HCT116 (cell line): ENCODE measurements at places on chromosomes 5 and 9. TPM values are rescaled to one million over a fixed set of nuclear protein-coding genes. Genes with fewer than 3 reads are reported as not detected.

GRCh38 chr5:15646371-15646770 is 146.4 kb downstream of the FBXL7 start:
- H3K27me3 ChIP-seq = no peaks in the 10 kb centered on the region
- no peaks in the 10 kb centered on the region for H3K36me3 ChIP-seq
- H3K4me3 ChIP-seq = no peak overlapping the region

PCDHA2 gene
- not detected for total RNA-seq

DNA sequence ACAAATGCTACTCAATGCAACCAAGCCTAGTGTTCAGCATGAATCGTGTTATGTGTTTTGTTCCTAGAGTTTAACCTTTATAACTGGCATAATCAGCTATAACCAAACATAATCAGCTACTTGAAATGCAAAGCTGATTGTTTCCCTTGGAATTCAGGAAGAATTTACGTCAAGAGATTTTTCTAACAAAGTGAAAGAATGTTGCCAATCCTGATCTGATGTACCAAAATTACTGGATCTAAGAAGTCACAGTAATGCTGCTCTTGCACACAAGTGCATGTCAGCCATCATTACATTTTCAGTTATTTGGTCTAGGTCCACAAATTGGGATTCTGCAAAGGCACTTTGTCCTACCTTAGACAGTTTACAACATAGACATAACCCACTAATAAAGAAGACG is 662.3 kb upstream of the SEMA6A start:
- H3K36me3 ChIP-seq = no peaks in the 10 kb centered on the region
- no peaks in the 10 kb centered on the region for H3K27me3 ChIP-seq
- H3K4me3 ChIP-seq = no peak overlapping the region
- H3K4me1 ChIP-seq = no peaks in the 10 kb centered on the region

- no peak for DNase-seq
- H3K27ac ChIP-seq = no peak overlapping the region
- no peaks in the 10 kb centered on the region for H3K27me3 ChIP-seq
- no peaks in the 10 kb centered on the region for H3K36me3 ChIP-seq
- no peak overlapping the region for H3K4me3 ChIP-seq
These were observed 56.4 kb upstream of the RNF130 start for GRCh38 chr5:180127682-180128670.

GFI1B gene
- 0.20 TPM for total RNA-seq

- no peaks in the 10 kb centered on the region for H3K36me3 ChIP-seq
- H3K4me3 ChIP-seq = no peak overlapping the region
- H3K27me3 ChIP-seq = no peaks in the 10 kb centered on the region
- no peak overlapping the region for H3K27ac ChIP-seq
- no peak for DNase-seq
These were observed 15.6 kb upstream of the CLK4 start for GRCh38 chr5:178642351-178642909.

FOXD4 gene
- 2.8 TPM for total RNA-seq

DNA sequence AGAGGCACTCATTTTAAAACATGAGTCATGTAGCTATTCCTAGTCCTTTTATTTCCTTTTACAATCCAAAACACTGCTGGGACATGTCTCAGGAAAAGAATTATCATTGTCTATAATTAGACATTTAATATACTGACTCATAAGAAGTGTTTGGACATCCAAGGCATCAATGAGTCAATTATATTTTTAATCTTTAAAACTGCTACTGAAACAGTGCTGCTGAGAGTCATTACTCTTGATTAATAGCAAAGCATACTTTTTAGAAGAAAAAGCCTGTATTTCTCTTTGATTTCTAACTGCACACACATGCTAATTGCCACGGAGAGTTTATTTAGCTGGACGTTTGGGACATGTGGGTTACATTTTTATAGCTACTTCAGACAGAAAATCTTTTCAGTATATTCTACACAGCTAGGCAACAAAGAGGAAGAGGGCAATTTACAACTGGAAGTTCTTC is 1249.0 kb upstream of the CDH18 start:
- no peaks in the 10 kb centered on the region for H3K4me1 ChIP-seq
- H3K27me3 ChIP-seq = no peaks in the 10 kb centered on the region
- no peak overlapping the region for H3K4me3 ChIP-seq
- H3K36me3 ChIP-seq = no peaks in the 10 kb centered on the region
- no peak overlapping the region for H3K27ac ChIP-seq
- DNase-seq = no peak

DNA sequence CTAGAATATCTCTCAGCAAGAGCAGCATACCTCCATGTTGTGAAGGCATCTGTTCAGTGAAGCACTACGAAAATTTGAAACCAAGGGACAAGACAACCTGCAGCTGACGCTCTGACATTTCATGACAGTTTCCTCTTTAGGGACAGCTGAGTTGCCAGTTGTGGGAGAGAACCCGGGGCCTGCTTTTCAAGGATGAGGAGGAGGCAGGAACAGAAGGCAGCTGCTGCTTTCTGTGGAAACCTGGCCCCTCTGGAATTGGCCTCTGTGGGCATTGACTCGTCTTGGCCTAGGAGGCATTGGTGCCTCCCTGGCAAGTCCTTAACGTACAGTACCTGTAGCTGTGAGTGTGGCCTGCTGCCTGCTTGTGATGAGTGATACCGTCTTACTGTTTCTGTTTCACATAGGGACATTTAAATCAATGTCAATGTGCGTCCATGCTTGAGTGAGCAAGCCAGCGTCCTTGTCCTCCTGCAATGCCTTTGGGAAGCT is 21.6 kb downstream of the SLC46A2 start:
- H3K27me3 ChIP-seq = no peaks in the 10 kb centered on the region
- H3K4me3 ChIP-seq = no peak overlapping the region
- peaks cover 26% of the 10 kb centered on the region for H3K4me1 ChIP-seq

DNA sequence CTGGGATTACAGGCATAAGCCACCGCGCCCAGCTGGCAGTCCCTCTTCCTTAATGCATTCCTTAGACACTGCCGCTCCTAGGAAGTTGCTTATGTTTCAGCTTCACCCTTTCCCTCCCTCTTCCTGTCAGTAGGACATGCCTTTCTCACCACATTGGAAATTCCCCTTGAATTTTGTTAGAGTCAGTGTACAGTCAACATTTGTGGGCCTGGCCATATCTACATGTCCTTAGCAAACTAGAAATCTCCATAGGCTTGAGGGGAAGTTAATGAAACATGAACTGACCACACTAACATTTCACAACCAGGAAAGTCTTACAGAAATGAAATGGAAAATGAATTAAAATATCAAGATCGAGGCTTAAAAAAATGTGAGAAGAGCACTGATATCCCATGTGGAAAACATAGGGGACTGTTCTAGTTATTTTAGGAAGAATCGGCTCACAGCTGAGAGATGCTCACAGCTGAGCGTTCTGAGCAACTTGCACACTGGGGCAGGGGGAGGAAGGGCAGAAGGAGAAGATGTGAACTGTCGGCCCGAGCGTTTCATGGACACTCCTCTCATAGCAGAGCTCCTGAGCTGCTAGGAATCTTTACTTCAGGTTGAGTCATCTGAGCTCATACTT is 21.1 kb upstream of the LVRN start:
- peak overlapping the region; percentile 29; the same call in 1 of the 2 replicates for H3K27ac ChIP-seq
- H3K4me1 ChIP-seq = peaks cover 39% of the 10 kb centered on the region
- H3K4me3 ChIP-seq = no peak overlapping the region
- 0 out of 2 replicates have a peak, but pooled peaks cover 4% of the 10 kb centered on the region for H3K36me3 ChIP-seq
- peak; percentile 42 for DNase-seq

GRCh38 chr5:75510836-75511434 is 494 bp downstream of the CERT1 start:
- H3K27me3 ChIP-seq = no peaks in the 10 kb centered on the region
- no peaks in the 10 kb centered on the region for H3K36me3 ChIP-seq
- peaks cover 7% of the 10 kb centered on the region; the same call in 1 of the 2 replicates for H3K4me1 ChIP-seq

GRCh38 chr5:40575921-40576320 is 103.8 kb upstream of the PTGER4 start:
- DNase-seq = no peak
- H3K36me3 ChIP-seq = no peaks in the 10 kb centered on the region
- no peaks in the 10 kb centered on the region for H3K27me3 ChIP-seq
- no peak overlapping the region for H3K27ac ChIP-seq
- no peaks in the 10 kb centered on the region for H3K4me1 ChIP-seq

DNA sequence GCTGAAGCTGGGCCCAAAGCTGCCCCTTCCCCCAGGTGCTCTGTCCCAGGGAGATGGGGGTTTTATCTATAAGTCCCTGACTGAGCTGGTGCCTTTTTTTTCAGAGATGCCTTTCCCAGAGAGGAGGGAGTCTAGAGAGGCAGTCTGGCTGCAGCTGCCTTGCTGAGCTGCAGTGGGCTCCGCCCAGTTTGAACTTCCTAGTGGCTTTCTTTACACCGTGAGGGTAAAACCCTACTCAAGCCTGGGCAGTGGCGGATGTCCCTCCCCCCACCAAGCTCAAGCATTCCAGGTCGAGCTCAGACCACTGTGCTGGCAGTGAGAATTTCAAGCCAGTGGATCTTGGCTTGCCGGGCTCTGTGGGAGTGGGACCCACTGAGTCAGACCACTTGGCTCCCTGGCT is 41.3 kb downstream of the CAVIN4 start:
- no peak for DNase-seq
- no peak overlapping the region for H3K27ac ChIP-seq
- no peaks in the 10 kb centered on the region for H3K27me3 ChIP-seq
